ENCODE measurements at places on chromosomes 1 and 21.

DNA sequence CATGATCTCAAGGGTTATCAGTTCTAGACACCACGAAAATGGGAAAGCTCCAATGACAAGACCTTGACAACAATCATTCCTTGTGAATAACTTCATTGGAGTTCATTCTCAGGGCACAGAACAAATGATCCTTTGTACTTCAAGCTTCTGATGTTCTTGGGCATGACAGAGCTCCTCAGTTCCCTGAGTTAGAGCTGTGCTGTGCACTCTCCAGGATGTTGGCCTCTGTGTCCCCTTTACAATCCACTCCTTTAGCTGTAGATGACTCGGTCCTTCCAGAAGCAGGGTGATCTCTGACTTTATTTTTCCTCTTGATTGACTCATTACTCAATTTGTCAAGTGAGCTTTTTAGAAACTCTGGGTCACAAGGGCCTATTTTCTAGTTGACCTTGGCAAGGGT is 3.9 kb upstream of the FAM78B start:
- no peak for DNase-seq

GRCh38 chr1:156746728-156747631 is 4.5 kb downstream of the HDGF start:
- DNase-seq: no peak

DNA sequence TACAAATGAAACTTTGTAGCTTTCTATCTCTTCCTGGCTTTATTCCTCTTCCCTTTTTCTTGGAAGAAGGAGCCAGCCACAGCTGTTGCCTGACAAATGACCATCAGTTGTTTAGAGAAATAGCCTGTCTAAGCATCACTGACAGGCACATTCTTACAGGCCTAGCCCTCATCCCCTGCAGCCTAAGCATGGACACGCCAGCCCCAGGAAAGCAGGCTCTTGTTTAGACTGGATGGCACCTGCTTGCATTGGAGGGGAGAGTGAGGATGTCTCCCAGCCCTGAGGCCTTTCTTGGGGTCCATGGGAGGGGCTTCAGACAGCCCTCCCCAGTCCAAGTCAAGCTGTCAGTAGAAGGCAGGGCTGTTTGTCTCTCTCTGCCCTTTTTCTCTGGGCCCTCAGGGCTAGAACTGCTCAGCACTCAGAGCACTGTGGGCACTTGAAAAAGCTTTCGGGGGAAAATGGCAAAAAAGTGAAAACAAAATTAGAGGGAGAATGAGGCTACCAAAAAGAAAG is 282.5 kb upstream of the PLXNA2 start:
- DNase-seq: no peak

DNA sequence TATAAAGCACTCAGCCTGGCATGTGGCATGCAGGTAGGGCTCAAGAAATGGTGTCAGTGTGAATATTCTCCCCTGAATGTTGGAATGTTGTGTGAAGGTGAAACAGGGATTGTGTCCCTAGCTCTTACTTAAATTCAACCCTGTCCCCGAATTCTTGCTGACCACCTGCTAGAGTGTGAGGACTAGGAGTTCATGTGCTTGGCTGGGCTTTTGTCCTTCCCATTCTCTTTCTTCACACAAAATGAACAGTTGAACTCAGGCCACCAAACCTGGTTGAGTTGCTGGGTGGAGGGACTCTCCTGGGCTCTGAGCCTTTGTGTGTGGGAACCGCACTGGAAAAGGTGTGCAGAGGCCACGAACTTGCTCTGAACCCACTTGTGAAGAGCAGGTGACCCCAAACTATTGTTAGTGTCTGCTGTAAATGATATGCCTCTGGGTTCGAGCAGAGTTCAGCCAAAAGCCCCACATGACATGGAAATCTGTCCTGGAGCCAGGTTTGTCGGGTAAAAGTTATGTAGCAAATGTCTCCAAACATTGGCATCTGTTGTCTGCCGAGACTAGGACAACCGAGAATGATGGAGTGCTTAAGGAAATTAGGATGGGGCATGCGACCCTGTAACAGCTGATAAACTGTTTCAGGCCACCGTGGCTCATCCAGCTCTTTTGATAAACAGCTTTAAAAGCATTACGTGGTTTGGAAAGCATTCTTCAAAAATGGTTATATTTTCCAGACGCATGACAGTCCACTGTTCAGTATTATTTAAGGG is 144.2 kb downstream of the DHRS3 start:
- DNase-seq: no peak

- no peak for DNase-seq
Observed at GRCh38 chr1:24503870-24504523, 1.4 kb downstream of the RCAN3 start.

DNA sequence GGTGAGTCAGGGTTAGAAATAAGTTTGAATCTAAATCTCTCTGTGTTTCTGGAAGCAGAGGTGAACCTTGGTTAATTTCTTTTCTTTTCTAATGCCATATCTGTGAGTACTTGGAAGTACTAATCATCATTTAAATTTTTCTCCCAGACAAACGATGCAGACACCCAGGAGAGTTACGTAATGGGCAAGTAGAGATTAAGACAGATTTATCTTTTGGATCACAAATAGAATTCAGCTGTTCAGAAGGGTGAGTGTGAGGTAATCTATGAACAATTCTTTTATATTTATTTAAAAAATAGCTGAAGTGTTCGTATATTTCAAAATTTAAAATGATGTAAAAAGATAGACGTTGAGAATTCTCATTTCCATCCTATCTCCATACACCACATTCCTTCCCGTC is 11.2 kb downstream of the C4BPA start:
- DNase-seq: no peak

DNA sequence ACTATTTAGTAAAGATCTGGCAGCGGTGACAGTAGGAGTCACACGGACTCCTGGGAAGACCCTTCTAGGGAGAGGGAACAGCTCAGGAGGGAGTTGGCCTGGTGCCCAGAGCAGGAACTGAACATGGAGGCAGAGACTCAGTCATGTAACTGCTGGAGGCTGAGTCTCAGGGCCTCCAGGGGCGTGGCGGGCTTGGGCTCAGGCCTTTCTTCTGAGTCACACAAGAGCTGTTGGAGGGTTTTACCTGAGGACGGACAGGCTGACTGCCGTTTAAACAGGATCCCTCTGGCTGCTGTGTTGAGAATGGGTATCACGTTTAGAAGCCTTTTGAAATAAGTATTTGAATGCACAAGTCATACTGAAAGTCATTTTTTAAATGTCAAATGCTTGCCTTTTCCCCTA is 7.2 kb upstream of the ETS2 start:
- DNase-seq: no peak

All from stimulated activated CD4-positive, alpha-beta T cell treated with anti-CD3 and anti-CD28 coated beads, Interleukin-1b, Interleukin-23, amount 100 ng/mL, for 1 hour (primary cell).